ENCODE measurements at places on chromosomes 7 and 10. TPM values are rescaled to one million over a fixed set of nuclear protein-coding genes. Genes with fewer than 3 reads are reported as not detected.

VENTX gene
- total RNA-seq = not detected

PCDH15 gene
- not detected for total RNA-seq

SP8 gene
- total RNA-seq = not detected

SPDYE16 gene
- not detected for total RNA-seq

PNLIP gene
- total RNA-seq = not detected

SLC26A5 gene
- not detected for total RNA-seq

SERPINE1 gene
- 45.8 TPM for total RNA-seq

AKR1C2 gene
- 1,997 TPM for total RNA-seq

FOXI2 gene
- total RNA-seq = not detected

ANKRD1 gene
- 6.7 TPM for total RNA-seq

LLCFC1 gene
- total RNA-seq = not detected

PTPN20 gene
- 19.1 TPM for total RNA-seq

SFRP5 gene
- not detected for total RNA-seq

RAB19 gene
- total RNA-seq = 9.1 TPM

USP54 gene
- total RNA-seq = 52.4 TPM

CRHR2 gene
- not detected for total RNA-seq

SLC13A4 gene
- not detected for total RNA-seq

SFR1 gene
- 4.3 TPM for total RNA-seq

TRIM50 gene
- total RNA-seq = not detected

INSYN2A gene
- total RNA-seq = not detected

CNTNAP2 gene
- total RNA-seq = not detected

AGMO gene
- not detected for total RNA-seq

DLG5 gene
- total RNA-seq = 81.7 TPM

TRPV5 gene
- not detected for total RNA-seq

USP6NL gene
- 22.1 TPM for total RNA-seq

PILRA gene
- total RNA-seq = 1.5 TPM

Data from PC-9 (cell line).